ENCODE measurements at places on chromosomes 7 and 10.

DNA sequence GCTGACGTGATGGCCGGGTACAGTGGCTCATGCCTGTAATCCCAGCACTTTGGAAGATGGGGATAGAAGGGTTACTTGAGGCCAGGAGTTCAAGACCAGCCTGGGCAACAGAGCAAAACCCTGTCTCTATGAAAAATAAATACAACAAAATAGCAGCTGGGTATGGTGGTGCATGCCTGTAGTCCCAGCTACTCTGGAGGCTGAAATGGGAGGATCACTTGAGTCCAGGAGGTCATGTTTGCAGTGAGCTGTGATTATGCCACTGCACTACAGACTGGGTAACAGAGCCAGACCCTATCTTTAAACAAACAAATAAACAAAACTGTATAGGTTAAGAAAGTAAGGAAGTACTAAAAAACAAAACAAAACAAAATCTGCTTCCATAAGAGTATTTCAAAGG lies 6.2 kb upstream of the CUL2 start:
- DNase-seq: no peak

GRCh38 chr10:75971402-75972211 lies 540.2 kb downstream of the LRMDA start:
- DNase-seq: no peak

DNA sequence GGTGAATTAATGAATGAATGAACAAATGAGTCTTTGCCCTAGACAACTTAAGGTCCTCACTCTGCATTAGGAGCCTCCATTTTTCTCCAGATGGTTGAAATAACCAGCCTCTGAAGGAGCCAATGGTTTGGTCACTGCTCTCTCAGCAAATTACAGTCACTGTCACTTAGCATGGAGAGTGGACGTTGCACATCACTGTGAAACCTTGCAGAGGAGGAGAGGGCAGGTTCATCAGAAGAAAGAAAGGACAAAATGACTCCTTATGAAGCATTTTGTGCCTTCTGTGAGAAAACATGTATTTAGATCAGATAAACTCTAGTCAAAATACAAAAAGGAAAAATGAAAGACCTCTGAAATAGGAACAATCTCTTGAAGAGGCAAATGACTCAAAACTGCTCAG lies 6.6 kb upstream of the ATP6V0A4 start:
- no peak for DNase-seq

DNA sequence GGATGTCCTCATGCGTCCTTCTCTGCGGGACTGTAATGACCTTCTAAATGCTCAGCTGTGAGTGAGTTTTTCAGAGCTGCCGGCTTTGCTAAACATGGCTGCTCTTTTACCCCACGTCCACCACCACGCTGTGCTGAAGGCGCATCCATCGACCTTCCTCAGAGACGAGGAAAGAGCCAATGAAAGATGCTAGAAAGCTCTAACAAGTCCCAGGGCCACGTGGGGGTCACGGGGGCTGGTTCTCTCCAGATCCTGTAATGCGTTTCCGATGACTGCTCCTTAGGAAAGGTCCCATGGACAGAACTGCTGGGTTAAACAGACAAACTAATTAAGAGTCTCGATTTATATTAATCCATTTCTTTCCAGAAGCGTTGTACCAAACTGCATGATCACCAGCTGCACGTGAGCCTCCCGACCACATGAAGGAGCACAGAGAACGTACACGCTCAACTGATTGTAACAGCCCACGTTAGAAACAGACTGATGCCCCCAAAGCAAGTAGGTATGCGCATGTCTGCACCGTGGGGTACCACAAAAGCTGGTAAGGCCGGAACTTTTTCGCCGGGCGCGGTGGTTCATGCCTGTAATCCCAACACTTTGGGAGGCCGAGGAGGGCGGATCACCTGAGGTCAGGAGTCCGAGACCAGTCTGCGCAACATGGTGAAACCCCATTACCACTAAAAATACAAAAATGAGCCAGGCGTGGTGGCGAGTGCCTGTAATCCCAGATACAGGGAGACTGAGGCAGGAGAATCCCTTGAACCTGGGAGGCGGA lies 109.6 kb downstream of the TCERG1L start:
- no peak for DNase-seq

DNA sequence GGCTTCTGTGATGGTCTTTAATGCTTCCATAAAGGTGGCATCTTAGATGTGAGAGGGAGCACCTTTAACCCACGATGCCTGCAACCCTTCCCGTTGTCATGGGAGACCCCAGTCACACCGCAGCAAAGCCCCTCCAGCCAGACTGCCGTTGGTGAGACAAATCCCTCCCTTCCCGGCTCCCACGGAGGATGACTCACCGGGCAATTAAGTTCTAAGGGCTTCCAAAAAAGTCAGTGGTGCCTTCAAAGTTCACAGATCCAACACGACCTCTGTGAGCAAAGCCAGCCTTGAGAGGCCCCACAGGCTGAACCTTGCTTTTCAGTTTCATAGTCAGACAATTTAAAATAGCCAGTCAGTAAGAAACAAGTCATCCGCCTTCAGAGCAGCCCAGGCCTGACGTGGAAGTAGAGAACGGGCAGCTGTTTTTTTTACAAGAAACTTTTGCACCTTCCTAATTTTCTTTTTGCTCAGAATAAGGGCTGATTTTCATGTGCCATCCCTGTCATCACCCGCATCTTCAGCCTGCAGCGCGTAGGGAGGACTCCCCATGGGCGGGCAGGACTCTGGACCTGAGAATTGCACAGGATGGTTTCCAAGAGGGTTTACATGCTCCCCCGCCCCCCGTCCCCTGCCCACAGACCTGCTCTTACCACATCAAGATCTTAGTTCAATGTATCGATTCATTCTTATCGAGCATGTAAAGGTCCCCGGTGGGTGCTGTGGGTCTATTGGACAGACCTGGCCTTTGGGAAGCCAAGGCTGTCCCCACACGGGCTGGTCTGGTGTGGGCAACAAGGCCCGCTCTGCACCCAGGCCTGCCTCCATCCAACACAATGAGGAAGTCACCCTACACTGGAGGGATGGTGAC lies 333.9 kb downstream of the DNAJB6 start:
- no peak for DNase-seq

- DNase-seq: no peak
Observed at GRCh38 chr7:44971902-44972441, 6.8 kb downstream of the MYO1G start.

DNA sequence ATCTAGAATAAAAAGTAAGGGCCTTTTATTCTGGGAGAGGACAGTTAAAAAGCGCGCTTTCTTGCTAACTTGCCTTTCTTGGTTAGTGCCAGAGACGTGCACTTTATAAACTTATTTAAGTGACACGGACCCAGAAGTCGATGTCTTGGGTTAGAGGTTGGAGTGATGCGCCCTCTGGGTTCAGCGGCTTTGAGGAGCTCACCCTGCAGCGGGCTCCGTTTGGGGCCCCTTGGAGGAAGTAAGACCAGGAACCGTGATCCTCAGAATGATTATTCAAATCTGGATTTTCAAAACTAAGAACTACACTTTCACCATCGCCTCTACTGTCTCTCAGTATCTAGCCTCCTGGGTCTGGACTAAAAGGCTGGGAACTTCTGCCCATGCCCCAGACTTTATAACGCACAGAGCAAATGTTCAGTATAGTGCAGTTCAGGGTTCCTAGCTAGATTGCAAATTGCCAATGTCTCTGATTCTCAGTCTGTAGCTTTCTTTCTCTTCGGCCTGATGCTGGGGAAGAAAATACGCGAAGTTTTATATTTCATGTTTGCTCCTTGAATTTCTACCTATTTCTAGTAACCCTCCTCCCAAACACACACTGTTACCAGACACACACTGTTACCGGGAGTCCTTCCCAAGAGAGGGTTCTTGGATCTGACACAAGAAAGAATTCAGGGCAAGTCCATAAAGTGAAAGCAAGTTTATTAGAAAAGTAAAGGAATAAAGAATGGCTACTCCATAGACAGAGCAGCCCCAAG lies 18.6 kb upstream of the SMO start:
- DNase-seq: peak; percentile 5

GRCh38 chr10:125334545-125334944 lies 174.2 kb upstream of the CTBP2 start:
- no peak for DNase-seq

GRCh38 chr7:142557971-142558582 lies 191.2 kb upstream of the PRSS1 start:
- peak; percentile 21 for DNase-seq

DNA sequence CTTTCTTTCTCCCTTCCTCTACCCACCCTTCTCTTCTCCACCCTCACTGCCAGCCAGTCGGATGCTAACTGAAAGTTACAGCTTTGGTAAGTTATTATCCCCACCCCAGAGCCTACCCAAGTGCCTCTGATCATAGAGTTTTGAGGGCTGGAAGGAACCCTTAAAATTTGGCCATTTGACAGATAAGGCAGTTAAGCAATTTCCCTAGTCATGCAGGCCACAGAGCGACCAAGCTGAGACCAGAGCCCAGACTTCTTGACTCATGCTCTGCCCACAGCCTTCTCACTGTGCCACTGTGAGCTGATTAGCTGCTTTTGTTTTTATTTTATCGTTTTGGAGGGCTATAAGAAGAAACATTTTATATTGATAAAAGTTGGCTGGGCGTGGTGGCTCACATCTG lies 17.2 kb downstream of the SAP25 start:
- DNase-seq: no peak

DNA sequence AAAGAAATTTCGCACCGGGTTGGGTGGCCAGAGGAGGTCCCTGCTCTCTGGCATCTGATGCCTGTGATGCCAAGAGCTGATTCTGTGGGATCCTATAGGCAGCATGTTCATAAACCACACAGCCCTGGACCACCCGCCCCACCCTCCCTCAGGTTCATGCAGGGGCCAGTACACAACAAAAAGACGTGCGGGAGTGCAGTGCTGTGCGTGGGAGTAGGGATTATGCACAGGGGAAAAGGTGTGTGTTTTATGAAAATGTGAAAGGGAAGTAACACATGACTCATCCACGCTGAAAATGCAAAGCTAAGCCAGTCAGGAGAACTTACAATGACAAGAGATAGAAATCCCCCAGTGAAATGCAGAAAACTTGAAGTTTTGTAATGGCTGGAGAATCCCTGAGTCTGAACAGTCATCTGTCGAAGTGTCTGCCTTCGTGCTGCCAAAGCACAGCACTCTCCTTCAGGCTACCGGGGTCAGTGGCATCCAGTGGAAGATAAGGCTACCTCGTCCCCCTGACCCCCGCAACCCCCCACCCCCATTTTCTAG lies 1.1 kb downstream of the KIAA1217 start:
- no peak for DNase-seq

- no peak for DNase-seq
Observed at GRCh38 chr7:99339595-99339994, 13.9 kb downstream of the ARPC1A start.

GRCh38 chr10:80506836-80507487 lies 30.7 kb upstream of the SH2D4B start:
- DNase-seq: no peak

GRCh38 chr10:100723770-100724530 lies 21.4 kb upstream of the PAX2 start:
- DNase-seq: no peak

- DNase-seq: no peak
Observed at GRCh38 chr10:48497780-48498770, 106.8 kb downstream of the ARHGAP22 start.

- DNase-seq: no peak
Observed at GRCh38 chr7:2037808-2038522, 194.8 kb downstream of the MAD1L1 start.

- no peak for DNase-seq
Observed at GRCh38 chr7:78080811-78081210, 282.2 kb downstream of the PHTF2 start.

DNA sequence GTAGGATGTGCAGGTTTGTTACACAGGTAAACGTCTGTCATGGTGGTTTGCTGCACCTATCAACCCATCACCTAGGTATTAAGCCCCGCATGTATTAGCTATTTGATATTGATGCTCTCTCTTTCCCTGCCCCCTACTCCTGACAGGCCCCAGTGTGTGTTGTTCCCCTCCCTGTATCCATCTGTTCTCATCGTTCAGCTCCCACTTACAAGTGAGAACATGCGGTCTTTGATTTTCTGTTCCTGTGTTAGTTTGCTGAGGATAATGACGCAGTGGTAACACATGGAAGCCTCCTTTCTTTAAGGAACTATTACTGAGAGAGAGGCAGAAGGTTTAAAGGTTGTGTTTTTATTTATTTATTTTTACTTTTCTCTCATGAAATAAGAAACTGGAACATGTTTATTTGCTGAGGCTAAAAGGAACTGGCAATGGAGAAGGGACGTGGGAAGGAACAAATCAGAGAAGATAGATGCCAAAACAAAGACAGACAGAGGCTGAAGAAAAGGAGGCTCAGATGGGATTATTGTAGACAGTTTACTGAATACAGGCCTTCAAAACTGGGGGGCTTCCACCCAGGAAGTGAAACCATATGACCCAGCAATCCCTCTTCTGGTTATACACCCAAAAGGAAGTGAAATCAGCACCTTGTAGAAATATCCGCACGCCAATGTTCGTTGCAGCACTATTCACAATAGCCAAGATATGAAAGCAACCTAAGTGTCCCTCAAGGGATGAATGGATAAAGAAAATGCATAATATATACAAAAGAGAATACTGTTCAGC lies 556.3 kb downstream of the GRM8 start:
- no peak for DNase-seq

DNA sequence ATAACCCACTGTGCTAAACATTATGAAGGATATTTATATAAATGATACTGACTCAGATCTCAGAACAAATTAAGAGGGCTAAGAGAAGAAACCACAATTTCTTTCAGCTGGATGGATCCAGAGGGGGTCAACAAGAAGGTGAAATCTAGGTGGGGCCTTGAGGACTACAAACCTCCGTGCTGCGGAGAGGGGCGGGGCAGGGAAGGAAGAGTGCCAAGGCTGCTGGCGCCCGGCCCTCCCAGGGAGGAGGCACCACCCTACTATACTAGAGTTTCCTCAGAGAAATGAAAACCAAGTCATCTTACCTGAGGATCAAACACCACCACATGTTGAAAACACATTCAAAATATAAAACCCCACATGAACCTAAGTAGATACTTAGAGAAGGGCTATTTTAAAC lies 29.3 kb upstream of the CRYGN start:
- no peak for DNase-seq

DNA sequence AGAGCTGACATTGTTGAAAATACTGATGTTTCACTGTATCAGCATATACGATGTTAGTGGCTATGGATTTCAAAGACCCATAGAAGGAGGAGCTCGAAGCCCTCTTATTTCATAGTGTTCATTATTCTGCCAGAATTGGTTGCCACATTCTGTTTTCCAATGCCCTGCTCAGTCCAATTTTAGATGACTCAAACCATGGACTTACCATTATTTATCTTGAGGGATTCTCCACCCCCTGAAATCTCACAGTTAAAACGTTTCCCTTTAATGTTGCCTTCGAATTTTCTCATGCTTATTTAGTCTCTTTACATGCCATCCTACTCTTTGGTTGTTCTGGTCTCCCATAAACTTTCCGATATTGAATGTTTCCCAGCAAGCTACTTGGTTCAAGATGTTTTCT lies 264.5 kb downstream of the HDAC9 start:
- no peak for DNase-seq
